ENCODE measurements at places on chromosomes 2 and 18.
A peak's percentile ranks its signal among the peaks of the same experiment; 100 is the strongest.

DNA sequence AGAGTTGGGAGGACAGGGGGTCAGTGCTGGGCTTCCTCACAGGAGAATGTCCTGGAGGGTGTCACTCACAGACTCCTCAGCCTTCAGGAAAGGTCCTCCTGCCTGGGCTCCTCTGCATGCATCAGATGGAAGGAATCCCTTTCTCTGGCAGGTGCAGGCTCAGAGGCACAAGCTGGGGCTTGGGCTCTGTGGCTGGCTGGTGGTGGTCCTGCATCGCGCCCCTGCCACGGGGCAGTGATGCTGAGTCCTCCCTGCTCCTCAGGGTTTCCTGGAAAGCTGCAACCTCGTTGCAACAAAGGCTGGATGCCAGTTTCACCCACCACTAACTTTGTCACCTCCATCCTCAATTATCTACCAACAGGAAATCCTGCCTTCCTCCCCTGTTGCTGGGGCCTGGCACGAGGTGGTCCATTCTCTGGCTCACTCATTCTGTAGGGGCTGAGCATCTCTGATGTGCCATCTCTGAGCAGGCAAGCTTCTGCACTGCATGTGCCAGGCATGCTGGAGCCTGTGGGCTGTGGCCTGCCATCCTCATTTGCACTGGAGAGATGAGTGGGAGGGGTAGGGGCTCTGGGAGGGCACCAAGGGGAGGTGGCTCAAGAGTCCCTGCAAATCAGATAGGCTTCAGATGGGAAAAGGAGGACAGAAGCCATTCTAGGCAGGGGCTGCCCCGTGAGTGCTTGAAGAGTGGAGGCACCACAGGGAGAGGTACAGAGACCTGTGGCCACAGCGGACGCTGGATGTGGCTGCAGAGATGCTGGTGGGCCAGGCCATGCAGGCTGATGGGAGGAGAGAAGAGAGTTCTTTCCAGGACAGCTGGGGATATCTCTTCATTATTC lies 272.6 kb upstream of the HS6ST1 start:
- DNase-seq, result no peak

GRCh38 chr2:43482961-43483360 lies 112.9 kb downstream of the THADA start:
- no peak for DNase-seq

- DNase-seq, result peak; percentile 21
These were observed 3.8 kb downstream of the GBX2 start for GRCh38 chr2:236164201-236164924.

DNA sequence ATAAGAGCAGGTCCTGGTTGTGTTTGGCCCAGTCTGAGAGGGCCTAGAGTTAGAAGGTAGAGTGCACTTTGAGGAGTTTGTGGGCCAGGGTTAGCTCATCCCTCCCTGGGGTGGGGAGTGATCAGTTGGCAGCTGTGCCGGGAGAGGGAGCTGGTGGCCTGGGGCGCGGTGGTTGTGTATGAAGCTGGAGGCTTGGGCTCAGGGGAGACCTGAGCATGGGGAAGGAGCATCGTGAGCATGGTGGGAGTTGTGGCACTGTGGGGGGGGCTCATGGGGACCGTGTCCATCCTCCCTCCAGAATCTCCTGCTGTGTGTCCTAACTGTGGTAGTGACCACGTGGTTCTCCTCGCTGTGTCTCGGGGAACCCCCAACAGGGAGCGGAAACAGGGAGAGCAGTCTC lies 13.6 kb downstream of the STK11IP start:
- DNase-seq, result no peak

- DNase-seq, result no peak
These were observed 300.7 kb upstream of the UBE2E3 start for GRCh38 chr2:180679693-180680092.

GRCh38 chr2:143158551-143159485 lies 29.6 kb downstream of the ARHGAP15 start:
- no peak for DNase-seq

GRCh38 chr2:79359419-79359818 lies 153.4 kb upstream of the CTNNA2 start:
- no peak for DNase-seq

- no peak for DNase-seq
These were observed 260.6 kb downstream of the TWIST2 start for GRCh38 chr2:239108459-239108858.

DNA sequence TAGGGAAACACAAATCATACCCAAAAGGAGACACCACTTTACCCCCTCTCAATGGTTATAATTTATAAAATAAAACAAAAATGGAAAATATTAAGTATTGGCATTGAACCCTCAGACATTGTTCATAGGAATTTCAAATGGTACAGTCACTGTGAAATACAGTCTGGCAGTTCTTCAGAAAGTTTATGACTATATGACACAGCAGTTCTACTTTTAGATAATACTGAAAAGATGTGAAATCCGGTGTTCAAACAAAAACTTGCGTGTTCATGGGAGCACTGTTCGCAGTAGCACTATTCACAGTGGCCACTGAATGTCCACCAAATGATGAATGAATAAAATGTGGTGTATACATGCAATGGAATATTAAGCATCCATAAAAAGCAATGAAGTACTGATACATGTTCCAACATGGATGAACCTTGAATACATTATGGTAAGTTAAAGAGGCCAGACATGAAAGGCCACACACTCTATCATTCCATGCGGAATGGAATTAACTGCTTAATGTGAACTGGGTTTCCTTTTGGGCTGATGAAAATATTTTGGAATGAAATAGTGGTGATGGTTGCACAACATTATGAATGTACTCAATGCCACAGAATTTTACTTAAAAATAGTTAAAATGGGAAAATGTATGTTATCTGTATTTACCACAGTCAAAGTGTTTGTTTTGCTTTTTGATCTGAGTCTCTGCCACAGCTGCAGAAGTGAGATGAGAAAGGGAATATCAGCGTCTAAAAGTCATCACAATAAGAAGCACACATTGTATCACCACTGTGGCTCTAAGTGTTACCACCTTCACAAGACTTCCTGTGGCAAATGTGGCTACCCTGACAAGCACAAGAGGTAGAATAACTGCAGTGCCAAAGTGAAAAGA lies 864.6 kb downstream of the SUCLG1 start:
- DNase-seq, result peak; percentile 4

DNA sequence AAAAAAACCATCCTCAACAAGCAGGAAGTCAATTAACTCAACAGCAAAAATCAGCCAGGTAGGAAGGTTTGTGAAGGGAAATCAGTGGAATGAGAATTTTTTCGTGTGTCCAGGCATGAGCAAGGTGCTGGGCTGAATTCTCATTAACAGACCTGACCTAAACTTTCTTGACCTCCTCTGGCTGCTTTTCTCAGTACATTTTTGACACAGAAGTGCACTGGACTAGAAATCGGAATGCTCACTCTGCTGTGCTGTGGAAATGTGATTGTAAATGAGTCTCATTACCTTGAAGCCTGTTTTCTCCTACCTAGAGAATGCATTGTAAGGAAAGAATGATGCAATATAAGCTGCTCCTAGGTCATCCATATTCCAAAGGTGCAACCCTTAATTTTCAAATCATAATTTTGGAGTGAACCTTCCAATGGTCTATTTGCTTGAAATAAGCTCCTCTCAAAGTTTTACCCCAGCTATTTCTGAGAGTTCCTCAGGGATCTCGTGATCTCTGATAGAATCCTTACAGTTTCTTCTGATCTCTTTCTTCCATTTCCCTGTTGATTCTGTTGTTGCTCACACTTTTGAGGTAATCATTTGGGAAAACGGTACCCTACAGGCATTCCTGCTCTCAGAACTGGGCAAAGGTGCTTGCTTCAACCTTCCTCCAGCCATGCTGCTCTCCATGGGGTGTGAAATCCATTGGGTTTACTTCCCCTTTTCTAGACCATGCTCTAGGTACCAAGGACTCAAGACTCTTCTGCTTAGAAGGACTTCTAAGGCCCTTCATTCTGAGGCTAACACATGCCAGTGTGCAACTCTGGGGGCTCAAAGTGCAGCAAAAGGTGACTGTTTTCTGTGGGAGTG lies 104.9 kb upstream of the ITPRID2 start:
- DNase-seq, result no peak

DNA sequence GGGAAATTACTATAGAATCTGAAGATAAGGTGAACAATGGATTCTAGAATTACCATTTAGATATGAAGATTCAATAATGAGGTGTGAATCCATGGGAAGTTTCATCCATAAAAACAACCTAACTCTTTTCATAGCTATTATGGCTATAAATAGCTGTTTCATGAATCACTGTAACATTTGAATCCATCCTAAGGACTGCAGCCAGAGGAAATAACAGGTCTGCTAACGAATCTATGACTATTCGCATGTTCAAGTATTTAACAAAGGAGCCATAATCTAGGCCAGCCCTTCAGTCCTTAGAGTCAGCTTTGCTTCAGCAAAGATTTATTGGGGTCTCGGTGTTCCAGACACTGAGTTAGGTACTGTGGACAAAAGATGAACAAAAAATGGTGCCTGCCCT lies 87.1 kb downstream of the MYOM1 start:
- DNase-seq, result no peak

DNA sequence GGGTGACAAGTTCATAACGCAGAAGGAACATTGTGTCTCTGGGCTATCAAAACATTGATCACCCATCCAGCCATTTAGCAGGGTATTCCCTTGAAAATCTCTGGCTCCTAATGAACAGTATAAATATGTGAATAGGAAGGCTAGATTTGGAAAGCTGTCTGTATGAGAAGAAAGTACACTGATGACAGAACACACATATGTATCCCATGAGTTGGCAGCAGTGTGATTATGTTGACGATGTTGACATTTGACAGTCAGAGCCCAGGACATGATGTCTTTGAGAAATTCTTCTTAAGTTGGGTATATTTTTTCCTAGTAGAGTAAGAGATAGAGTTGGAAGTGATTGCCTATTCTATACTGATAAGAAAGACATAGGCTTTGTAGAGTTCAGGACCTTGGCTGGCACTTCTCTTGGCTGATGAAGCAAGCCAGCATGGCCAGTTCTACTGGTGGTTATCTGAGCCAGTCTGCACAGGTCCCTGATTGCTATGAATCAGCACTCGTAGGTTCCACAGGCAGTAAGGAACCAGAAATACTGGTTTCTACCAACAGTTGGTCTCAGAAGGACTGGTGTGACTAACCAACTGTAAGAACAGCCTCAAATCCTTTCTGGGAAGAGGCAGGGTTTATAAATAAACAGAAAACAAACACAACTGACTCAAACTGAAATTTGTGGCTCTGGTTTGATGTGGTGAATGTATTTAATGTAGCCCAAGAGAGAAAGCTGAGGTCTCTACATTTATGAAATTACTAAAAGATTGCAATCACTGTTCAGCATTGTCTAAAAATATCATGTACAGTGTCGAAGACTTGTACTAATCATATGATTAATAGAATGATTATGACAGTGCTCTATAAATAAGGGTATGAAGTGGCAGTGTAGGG lies 43.9 kb upstream of the RAPH1 start:
- DNase-seq, result peak; percentile 37

- no peak for DNase-seq
These were observed 399.0 kb upstream of the SLC39A10 start for GRCh38 chr2:195257979-195258378.

- DNase-seq, result peak; percentile 44
These were observed 10.0 kb downstream of the SLC4A5 start for GRCh38 chr2:74333175-74333574.

- no peak for DNase-seq
These were observed 25.1 kb upstream of the ALK start for GRCh38 chr2:29946505-29946904.

Data from EL (cell line).